Stimulated activated CD8-positive, alpha-beta memory T cell treated with anti-CD3 and anti-CD28 coated beads, Interleukin-7, amount 100 ng/mL, for 24 hours (primary cell): ENCODE measurements at places on chromosomes 7 and 10.

DNA sequence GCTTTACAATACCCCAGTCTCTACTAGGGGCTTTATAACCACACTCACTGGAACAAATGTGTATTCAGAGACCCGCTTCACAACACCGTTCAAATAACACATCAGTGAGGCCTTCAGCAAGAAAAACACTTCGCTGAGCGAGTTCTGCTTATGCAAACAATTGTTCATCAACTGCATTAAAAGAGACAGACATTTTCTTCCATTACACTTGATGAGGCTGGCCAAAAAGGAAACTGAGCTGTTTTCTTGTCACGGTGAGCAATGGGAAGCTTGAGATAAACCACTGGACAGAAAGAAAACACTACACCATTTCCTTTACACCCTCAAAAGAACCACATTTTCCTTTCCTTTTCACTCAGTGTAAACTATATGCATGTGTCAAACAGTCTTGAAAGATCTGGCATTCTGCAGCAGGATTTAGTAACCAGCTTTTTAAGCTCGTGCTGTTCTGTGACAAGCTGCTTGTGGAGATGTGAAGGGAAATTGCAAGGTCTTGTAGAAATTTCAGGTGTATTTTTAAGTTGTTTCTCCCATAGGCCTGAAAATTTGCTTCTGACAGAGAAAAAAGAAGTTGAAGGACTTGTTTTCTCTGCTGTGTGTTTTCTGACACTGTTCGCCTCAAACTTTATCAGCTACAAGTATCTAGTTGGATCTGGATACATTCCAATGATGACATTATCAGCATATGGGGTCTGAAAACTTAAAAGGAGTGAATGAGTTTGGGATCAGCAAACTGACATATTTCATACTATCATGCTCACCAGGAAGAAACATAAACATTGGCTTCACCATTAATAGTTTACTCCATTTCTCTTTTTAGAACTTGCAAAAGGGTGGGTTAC is 693.1 kb downstream of the PARD3 start:
- DNase-seq = no peak

DNA sequence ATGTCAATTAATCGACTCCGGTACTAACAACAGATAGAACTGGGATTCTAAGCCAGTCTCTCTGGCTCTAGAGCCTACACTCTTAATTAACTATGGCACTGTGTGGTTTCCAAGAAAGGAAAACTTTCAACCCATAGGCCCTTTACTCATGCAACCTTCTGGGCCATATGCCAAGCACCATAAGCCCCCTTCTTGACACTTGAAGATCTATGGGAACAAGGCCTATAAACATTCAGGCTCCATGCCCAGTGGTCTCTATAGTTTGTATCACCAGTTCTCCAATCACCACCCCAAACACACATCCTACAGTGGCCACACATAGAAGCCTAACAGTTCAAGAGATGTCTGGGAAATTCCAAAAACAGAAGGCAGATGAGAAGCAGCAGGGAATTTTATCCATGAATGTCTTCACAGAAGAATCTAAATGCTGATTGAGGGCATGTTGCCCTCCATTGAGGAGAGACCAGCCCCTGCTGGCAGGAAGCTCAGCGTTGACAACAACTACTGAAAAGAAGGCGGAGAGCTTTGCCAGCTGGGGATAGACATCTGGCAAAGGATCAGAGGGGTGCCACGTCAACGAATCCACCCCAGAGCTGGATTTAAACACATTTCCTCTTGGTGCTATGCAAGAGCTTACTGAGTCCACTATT is 64.4 kb downstream of the GRM3 start:
- no peak for DNase-seq

GRCh38 chr7:131673576-131673975 is 117.1 kb upstream of the PODXL start:
- no peak for DNase-seq

GRCh38 chr10:112797855-112798254 is 152.2 kb upstream of the TCF7L2 start:
- DNase-seq = no peak

DNA sequence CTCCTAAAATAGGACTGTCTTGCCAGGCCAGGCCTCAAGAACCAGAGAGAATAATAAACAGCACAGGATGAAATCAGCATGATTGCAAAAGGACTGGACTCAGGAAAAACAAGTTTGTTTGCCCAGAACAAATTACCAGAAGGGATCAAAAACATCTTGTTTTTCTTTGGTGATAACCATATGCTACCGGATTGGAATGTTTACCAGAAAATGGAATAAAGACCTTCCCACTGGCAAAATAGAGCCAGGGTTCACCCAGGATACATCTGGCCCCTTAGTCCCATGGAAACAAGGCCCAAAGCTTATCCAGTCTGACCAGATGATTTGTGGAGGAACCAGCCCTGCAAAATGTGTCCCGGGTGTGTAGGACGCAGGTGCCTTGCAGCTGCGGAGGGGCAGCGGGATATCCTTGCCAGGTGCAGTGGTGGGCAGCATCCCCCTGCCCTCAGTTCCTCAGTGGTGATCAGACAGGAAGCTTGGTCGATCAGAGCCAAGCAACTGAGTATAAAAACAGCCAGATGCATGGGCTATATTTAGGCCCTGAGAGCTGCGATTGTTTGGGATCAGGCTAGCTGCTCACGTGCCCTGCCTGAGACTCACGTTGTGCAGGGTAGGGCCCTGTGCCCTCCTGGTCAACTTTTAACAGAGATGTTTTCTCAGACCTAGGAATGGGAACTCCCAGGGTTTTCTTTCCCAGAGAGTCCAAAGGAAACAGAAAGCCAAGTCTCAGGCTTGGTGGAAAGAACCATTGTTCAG is 4.6 kb upstream of the ZNF22 start:
- no peak for DNase-seq

DNA sequence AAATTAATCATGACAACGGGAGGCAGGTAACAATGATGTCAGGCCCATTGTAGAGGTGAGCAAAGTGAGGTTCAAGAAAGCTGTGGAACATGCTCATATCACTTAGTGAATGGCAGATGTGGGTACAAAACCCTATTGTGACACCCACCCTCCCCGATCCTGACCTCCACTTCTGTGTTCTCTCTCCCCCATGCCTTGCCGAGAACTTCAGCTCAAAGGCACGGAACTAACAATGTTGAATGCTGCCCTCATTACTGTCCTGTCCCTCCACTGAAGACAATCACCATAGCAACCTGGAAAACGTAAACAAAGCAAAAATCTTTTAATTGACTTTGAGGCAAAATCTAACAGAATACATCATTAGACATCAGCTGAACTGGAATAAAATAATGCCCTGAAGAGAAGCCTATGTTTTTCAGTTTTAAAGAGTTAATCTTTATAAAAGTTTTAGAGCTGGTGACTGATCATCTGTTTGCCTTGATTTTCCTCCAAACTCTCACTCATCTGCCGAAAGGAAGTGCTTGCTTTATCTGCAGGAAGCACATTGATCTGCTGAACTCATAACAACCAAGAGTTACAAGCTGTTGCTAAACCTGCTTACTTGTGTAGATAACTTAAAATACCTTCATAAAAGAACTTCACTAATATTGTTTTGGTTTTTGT is 133.6 kb downstream of the CUBN start:
- no peak for DNase-seq

GRCh38 chr10:124917428-124918190 is 24.3 kb upstream of the ZRANB1 start:
- DNase-seq = no peak

DNA sequence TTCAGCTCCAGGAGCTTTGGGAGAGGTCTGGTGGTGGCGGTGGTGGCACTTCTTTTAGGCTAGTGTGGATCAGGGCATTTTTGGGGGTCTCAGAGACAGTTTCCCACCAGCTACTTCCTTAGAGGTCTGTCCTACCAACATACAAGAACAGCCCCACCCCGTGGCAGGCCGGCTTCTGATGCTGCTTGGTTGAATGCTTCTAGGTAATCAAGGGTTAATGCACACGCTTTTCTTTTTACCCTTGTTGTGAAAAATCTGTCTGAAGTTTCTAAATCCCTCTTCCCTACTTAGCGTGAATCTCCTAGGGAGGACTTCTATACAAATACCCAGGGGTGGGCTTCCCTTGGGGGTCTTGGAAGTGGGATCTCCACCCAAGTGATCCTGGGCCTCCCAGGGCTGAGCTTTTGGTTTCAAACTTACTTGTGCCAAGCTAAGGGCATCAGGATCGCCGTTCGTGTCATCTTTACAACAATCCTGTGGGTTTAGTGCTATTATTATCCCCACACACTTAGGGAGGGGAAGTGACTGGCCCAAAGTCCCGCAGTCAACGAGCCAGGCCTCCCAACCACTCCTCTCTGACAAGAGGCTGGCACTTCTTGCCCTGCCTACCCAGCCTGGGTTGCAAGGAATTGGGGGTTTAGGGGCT is 1.7 kb downstream of the SH2B2 start:
- DNase-seq = no peak
